ENCODE measurements at places on chromosomes 2 and 18.
A peak's percentile ranks its signal among the peaks of the same experiment; 100 is the strongest.

- DNase-seq: no peak
These were observed 211.4 kb upstream of the CCDC150 start for GRCh38 chr2:196427986-196428634.

GRCh38 chr2:240225660-240226475, 85.4 kb upstream of the OTOS start:
- DNase-seq: no peak

GRCh38 chr2:60092781-60093180, 460.7 kb downstream of the BCL11A start:
- no peak for DNase-seq

DNA sequence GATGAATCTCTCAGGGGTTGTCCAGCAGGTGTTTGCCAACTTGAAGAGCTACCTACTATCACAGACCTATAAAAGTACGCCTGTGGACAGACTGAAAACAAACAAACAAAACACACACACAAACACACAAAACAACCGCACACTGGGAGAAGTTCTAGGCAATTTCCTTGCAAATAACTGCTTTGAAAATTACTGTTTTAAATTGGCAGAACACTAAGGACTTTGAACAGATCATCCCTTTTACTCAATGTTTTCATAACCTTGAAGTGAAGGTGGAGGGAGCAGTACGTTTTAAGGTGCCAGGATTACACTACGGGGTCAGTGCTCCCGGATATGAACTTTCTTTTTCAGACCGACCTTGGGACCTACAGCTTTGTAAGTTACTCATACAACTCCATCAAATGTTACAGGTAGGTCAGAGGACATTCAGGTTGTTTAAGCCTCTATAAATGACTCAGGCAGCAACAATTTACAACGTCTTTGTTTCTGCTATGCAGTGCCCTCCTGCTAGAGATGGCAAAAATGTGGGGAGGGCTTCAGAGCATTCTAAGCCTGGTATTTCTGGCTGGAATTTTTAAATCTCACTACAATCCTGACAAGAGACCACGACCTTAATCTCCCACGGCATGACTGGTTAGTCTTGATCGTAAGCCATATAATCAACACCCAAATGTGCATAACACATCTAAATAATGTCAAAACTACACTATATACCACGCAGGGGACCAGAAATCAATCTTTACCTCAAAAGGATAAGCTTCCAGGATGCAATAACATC, 1.4 kb upstream of the SLC20A1 start:
- DNase-seq: peak; percentile 59

- no peak for DNase-seq
These were observed 28.7 kb downstream of the MYT1L start for GRCh38 chr2:2302359-2302758.
